ENCODE measurements at places on chromosomes 5 and 9. TPM values are rescaled to one million over a fixed set of nuclear protein-coding genes. Genes with fewer than 3 reads are reported as not detected.

The TMEFF1 gene
- total RNA-seq, result not detected

The ENTPD8 gene
- total RNA-seq, result not detected

The PNPLA7 gene
- 5.6 TPM for total RNA-seq

The IL33 gene
- total RNA-seq, result not detected

The PIP5KL1 gene
- total RNA-seq, result 1.5 TPM

The ZNF169 gene
- 11.4 TPM for total RNA-seq

The KCNN2 gene
- not detected for total RNA-seq

The TPPP gene
- total RNA-seq, result 0.55 TPM

The IL13 gene
- 0.37 TPM for total RNA-seq

The FLT4 gene
- total RNA-seq, result 11.6 TPM

The PCDHGB5 gene
- total RNA-seq, result not detected

The SLC34A1 gene
- 2.1 TPM for total RNA-seq

The ADAMTS13 gene
- 3.2 TPM for total RNA-seq
